Activated T-cell treated with anti-CD3 and anti-CD28 coated beads for 1 hour (primary cell): ENCODE measurements at places on chromosomes 16 and 17.
A peak's percentile ranks its signal among the peaks of the same experiment; 100 is the strongest.

DNA sequence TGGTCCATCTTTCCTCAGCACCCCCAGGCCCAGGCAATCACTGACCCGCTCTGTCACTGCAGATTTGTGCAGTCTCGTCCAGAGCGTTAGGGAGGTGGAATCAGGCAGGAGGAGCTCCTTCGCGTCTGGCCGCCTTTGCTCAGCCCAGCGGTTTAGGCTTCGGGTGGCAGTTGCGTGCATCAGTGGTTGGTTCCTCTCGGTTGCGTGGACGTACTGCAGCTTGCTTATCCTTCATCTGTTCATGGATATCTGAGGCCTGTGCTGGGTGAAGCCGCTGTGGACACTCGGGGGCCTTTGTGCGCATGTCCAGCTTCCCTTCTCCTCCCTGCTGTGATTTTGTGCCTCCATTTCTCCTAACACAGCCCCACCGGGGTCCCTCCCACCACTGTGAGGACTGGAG is 4.7 kb upstream of the P2RX1 start:
- no peak for DNase-seq

DNA sequence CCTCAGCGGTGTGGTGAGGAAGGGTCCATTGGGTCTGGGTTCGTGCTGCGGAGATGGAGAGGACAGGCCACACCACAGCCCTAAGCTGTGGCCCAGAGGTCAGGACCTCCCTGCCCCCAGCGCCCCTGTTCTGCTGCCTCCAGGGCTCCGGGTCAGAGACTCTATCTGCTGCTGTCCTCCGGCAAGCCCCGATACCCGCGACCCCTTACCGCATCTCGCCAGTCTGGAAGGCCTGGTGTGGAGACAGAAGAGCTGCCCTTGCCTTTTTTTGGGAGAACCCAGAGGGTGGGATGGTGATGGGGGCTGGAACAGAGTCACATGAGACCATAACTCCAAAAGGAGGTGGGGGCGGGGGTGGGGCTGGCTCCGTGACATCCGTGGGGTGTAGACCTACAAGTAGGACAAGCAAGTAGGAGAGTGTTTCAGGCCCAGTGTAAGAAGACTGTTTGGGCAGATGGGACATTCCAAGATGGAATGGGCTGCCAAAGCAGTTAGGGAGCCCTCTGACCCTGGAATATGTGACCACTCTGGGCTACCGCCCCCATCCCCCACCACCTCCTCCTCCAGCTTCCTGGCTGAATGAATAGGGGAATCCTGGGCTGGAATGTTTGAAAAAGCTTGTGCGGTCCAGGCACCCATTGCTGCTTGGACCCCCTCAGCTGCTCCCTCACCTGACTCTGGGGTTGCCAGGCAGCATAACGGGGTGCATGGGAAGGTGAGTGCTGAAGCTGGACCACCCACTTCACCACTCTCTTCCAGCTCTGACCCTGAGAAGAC is 1.4 kb downstream of the XYLT2 start:
- DNase-seq, result no peak

- no peak for DNase-seq
Observed at GRCh38 chr17:1033503-1033902, 36.6 kb downstream of the TIMM22 start.

DNA sequence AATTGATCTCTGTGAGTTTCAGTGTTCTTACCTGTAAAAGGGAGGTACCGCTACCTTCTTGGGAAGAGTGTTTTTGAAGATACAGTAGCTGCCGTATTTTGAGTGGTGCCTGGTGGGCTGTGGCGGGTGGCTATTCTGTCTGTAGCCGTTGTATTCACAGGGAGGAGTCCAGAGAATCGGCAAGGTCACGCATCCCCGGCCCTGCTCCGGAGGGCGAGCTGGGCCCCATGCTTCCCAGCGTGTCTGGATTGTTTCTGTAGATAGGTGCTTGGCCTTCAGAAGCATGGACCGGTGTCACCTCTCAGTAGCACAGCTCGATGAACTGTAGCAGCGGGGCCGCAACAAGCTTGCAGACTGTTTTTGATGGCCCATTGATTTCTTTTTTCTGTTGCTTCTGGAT is 295.6 kb downstream of the CPPED1 start:
- no peak for DNase-seq

DNA sequence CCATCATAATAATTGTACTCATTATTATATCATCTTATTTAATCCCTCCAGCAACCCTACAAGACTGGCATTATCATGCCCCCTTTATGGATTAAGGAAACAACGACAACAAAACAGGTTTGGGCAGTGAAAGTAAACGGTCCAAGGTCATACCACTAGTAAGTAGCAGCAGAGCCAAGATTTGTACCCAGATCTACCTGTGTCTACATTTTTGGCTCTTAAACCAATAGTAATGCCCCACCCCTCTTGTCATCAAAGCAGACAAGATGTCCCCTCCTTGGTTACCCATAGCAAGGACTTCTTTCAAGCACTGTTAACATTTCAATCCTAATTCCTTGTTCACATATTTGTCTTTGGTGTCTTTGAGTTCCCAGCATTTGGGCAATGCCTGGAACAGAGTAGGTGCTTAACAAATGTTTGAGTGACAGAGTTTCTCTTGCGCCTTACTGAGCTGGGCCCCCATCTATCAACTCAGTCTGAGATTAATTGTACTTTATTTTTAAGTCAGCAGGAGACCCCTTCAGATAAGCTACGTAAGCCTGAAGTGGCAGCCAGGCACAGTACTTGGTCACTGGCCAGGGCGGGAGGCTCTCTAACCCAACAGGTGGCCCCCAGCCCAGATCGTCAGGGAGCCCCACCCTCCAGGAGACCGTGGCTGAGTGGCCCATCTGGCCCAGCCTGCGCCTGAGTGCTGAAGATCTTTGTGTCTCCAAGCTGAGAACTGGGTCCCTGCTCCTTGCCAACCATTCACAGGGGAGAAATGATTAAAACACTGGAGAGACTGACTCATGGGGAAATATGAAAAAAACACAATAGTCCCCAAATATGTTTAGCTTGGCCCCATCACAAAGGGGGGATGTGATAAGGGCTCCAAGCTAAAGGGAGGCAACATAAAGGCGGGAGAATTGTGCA is 75.8 kb downstream of the AXIN2 start:
- DNase-seq, result no peak

DNA sequence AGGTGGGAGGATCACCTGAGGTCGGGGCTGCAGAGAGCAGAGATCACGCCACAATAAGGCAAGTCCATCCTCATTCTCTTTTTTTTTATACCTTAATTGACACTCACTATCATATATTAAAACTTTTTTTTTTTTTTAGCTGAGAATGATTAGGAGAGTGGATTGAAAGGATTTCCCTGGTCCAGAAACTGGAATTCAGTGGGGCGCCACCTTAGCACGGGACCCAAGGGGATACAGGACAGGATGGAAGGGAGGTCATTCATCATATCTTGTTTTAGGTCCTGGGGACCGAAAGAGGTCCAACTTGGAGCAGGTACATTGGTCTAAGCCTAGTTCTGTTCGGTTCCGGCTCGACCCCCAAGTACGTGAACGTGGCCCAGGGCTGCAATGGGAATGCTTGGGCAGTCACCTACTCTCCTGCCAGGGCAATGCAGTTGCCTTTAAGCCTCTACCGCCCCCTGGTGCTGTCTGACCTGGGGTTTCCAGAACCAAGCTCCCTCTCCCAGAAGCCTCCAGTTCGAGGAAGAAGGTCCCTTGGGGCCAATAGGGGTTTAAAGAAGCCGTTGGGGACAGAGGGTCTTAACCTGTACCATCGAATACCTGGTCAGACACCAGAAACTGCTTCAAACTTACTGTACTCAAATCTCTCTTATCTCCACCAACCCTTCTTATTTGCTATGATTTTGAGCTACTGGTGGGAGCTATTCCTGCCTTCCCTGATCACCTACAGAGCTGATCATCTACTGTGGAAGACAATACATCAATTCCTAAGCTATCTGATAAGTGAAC is 19.9 kb upstream of the GPATCH8 start:
- DNase-seq, result peak; percentile 31

DNA sequence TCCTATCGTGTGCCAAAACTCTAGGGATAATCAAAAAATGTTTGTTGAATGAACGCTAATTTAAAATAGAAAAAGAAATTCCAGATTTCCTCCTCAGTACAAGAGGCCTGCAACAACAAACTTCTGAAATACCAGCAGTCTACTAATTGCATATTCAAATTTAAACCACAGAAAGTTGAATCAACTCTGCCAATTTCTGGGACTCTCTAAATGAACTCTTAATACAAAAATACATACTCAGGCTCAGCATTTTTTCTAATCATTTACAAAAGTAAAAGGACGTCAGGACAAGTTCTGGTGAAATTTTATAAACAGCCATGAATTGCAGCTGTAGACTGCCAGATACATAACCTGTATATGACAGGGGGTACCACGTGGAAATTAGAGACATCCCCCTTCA is 49.0 kb downstream of the KANSL1 start:
- DNase-seq, result no peak

DNA sequence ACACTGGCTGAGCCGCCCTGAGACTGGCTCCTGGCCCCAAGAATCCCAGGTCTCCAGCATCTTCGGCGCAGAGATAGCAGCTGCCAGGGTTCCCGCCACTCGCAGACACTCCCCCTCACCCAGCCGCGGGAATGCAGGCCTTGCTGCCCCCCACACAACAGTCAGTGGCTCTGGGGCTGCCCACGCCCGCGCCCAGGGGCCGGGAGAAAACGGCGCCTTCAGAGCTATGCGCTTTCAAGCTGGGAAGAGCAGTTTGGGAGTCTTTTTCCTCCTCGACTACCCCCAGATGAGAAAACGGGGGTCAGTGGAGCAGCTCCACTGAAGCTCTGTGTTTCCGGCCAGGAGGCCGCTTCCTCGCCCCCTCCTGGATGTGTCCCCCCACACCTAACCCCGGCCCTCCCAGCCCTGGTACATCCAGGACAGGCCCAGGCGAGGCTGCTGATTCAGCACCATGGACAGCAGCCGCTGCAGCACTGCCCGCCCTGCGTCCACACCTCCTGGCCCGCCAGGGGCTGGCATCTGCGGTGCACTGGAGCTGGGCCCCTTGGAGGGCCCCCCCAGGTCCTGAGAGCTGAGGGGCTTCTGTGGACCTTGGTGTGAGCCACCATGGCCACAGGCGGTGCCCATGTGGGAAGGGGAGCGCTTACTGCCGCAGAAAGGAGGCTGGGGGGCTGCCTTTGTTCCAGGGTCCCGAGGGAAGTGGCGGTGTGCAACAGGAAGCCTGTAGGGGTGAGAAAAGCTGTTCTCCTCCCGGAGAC is 35.7 kb downstream of the CACNA1H start:
- DNase-seq, result peak; percentile 33

GRCh38 chr17:59365383-59365981 is 34.0 kb downstream of the YPEL2 start:
- DNase-seq, result no peak

GRCh38 chr17:54781389-54781788 is 119.3 kb upstream of the TOM1L1 start:
- DNase-seq, result no peak

- no peak for DNase-seq
Observed at GRCh38 chr16:86443508-86444147, 66.7 kb upstream of the FOXF1 start.

DNA sequence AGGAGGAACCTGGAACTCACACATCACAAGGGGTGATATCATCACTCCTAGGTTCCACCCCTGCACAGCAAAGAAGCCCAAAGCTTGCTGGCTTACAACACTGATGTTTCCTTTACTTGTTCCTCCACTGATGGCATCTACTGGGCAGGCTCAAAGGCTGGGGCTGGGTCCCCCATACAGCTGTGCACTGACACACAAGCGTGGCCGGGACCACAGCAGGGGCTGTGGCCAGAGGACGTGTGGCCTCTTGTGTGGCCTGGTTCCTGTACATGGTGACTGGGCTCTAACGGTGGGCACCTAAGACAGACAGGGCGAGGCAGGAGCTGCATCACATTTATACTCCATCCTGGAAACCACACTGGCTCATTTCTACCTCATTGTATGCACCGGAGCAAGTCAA is 264.4 kb upstream of the FOXF1 start:
- DNase-seq, result no peak

DNA sequence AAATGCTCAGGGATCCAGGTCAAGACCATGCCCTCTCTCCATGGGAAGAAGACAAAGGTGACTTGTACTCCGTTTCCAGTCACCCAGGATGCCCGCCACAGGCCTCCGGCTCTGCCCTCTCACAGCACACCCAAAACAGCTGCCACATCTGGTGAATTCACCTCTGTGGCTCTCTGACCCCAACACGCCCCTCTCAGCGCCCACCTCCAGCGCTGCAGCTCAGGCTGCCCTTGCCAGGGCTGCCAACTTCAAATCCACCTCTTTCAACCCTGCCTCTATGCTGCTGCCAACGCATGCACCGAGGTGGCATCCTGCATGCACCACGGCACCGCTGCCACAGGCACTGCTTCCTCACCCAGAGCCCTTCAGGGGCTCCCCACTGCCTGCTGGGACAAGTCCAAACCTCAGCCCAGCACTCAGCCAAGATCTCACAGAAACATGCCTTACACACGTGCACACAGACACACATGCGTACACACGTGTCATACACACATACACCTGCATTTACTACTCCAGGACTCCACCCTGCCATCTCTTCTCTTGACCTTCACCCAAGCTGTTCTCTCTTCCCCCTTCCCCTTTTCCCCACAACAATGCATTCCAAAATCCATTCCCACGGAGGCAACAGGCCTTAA is 7.5 kb downstream of the HID1 start:
- DNase-seq, result no peak

DNA sequence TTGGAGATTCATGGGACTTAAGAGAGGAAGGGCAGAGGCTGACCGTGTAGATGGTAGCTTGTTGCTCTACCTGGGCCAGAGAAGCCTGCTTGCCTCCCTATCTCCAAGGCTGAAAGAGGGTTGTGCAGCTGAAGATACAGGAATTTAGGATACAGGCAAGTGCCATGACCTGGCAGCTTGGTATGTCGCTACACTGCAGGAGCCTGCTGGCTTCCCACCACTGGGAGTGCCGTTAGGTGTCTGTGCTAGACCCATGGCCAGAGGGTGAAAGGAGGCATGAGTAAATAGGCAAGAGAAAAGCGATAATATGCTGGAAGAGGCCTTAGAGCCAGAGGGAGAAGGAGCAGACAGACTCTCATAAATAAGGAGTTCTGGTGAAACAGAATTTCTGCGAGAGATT is 10.6 kb downstream of the NAA60 start:
- no peak for DNase-seq

DNA sequence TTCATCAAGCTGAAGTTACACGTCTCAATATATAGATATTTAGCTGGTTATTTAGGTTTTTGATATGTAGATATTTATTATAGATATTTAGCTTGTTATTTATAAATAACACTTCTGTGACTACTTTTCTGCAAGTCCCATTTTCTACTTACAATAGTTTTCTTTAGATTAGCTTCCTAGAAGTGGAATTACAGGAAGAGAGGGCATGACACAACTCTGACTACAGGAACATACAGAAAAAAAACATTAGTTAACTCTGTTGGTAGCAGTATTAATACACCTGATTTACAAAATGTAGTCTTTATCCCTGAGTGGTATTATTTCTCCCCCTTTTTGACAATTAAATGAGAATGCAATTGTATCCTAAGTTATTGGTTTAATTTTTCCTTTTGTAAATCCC is 21.2 kb upstream of the CCL1 start:
- DNase-seq, result no peak
